ENCODE measurements at places on chromosomes 1 and 21.

- DNase-seq, result no peak
Measured at GRCh38 chr1:214989341-214989740, 93.2 kb upstream of the KCNK2 start.

DNA sequence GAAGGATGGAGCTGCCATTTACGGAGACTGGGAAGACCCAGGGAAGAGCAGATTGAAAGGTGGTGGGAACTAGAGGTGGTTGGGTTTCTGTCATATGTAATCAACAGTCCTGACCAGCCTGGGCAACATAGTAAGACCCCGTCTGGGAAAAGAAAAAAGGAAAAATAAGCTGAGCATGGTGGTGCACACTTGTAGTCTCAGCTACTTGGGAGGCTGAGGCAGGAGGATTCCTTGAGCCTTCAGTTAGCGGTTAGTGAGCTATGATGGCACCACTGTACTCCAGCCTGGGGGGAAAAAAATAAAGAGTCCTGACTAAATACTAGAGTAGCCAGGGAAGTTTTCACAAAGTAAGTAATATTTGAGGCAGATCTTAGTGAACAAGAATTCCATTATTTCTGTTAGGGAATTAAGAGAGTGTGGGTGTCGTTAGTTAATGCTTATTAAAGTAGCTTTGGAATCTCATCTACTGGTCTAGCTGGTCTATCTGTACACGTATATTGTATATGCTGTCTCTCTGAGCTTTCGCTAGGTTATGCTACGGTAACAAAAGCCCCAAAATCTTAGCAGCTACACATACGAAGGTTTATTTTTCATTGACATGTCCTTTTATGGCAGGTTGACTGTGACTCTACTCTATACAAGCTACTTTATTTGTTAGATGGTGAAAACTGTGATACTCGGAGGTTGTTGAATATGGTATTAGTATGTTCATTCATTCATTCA lies 4.4 kb downstream of the NBPF1 start:
- no peak for DNase-seq

DNA sequence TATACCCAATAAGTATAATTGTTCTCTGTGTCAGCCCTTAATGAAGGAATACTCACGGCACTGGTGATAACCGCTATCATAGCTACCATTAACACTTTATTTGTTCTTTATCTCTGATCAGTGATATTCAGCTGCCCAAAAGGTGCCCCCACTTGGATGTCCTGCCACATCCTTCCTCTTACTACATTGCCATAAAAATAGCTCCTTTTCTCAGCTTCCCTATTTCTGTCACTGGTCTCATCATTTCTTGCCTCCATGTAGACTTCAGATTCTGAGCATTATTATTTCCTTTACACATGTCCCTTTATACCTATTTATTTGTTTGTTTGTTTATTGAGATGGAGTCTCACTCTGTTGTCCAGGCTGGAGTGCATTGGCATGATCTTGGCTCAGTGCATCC lies 2.7 kb upstream of the RAB29 start:
- DNase-seq, result no peak

DNA sequence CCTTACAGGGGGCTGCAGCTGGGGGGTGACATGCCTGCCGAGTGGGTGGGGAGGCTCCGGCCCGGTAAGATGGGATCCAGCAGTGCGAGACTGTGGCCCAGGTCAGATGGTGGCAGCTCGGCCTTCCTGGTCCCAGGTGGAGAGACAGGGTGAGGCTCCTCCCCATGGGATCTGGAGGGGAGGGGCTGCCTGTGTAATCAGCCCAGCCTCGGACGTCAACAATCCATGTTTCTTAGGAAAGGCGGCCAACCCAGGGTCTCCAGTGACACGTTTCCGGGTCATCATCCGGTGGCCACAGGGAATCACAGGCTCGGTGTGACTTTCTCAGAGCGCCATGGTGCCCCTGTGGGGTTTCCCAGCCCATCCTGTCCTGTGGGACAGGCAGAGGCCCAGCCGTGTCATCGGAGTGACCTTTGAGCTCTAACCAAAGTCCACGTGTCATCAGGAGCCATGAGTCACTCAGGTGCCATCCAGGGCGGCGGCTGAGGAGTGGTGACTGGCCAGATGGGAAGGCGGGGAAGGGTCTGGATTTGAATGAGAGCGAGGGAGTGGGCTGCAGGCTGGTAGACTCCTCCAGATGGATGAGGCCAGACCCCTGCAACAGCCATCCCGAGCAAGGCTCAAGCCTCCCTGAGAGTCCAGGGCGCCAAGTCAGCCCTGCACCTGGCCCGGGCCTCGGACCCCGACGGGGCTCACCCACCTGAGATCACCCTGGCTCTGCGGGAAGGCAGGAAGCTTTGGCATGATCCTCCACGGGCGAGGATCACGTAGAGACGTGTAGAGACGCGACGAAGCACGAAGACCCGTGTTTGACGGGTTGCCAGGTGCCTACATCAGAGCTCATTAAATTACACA lies 6.6 kb upstream of the HES4 start:
- DNase-seq, result no peak

GRCh38 chr1:219676012-219676765 lies 63.3 kb upstream of the ZC3H11B start:
- DNase-seq, result no peak

DNA sequence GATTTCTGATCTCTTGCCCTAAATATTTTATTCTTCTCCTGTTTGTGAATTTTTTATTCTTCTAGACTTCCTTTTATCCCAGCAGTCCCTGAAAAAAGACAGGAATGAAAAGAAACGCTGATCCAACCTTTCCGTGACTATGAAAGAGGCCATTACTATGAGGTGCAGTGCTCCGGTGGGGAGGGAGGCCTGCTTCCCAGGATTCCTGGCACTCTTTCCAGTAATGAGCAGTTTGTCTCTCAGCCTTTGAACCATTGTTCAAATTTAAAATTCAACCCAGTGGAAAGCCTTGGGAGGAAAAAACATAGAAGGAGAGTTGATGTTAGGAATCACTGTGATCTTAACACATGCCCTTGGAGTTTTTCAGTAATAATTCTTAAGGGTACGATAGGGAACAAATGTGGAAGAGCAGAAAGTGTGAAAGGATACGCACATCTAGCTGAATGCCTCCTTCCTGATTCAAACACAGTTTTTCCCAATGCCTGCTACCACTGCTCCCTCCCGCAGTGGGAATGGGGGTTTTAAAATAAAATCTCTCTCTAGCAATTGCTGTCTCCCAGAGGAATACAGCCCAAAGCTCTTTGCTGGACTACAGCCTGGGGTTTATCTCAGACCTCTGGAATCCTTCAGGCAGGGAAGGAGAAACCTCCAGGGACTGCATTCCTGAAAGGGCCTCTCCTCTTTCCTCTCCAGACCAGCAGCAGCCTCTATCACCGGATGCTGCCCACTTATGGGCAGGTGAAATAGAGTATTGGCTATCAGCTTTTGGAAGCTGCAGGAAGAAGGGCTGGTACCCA lies 6.1 kb downstream of the IER5 start:
- DNase-seq, result no peak

- no peak for DNase-seq
Measured at GRCh38 chr1:4599951-4600481, 54.4 kb upstream of the AJAP1 start.

GRCh38 chr1:20727746-20728316 lies 4.7 kb downstream of the SH2D5 start:
- DNase-seq, result no peak

GRCh38 chr1:158686111-158687009 lies at the start of gene SPTA1:
SPTA1 (minus strand) TSS chr1:158686715; CDS start chr1:158686517, 198 bp downstream.
- DNase-seq, result no peak

- DNase-seq, result no peak
Measured at GRCh38 chr1:48414264-48414663, 57.7 kb downstream of the SPATA6 start.

- DNase-seq, result no peak
Measured at GRCh38 chr1:206797534-206798383, 25.5 kb upstream of the IL10 start.

GRCh38 chr1:121546830-121547591 lies 362.2 kb downstream of the SRGAP2C start:
- DNase-seq, result no peak

DNA sequence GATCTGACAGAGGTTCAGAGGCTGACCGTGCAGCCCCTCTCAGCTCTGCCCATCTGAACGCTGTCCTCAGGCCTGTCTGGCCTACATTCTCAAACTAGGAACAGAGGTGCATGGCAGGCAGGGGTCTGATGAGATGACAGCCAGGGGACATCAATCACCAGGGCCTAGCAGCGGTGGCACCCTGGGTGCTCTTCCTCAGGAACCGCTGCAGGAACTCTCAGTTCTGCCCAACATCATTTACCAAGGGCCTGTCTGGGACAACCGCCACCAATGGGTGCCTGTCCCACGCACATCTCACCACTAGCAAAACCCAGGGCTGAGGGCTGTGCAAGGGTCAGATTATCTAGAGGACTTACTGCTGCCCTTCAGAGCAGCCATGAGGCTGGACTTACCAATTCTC lies 245.7 kb downstream of the TOMM20 start:
- DNase-seq, result no peak

DNA sequence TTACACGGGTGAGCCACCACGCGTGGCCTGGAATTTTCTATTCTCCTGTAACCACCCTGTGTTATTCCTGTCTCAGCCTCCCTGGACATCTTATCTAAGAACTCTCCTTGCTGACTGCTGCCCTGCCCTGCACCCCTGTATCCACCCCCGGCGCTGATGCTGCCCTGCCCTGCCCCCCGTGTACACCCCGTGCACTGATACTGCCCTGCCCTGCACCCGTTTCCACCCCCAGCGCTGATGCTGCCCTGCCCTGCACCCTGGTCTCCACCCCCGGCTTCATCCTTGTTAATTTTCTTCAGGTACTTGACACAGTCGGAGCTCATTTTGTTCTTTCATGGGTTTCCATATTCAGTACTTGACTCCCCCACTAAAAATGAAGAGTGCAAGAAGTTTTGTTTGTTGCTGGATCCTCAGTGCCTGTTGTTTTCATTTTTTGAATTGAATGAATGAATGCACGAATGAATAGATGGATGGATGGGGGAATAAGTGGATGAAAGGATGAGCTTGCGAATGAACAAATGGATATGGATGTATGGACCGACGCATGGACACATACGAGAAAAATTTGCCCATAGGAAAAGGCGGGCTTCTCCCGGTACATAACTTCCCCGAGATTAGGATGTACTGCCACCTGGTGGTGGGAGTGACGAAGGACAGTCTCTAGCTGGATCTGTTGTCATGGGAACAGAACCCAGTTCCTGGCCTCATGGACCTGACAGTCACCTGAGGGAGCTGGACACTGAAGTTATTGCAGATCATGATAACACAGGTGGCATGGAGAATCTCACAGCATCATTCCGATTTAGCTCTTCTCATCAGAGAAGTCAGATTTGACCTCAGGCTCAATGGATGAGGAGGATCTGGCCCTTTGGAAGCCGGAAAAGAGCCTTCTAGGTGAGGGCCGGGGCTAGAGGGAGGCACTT lies 14.9 kb downstream of the AADACL4 start:
- peak; percentile 73 for DNase-seq

DNA sequence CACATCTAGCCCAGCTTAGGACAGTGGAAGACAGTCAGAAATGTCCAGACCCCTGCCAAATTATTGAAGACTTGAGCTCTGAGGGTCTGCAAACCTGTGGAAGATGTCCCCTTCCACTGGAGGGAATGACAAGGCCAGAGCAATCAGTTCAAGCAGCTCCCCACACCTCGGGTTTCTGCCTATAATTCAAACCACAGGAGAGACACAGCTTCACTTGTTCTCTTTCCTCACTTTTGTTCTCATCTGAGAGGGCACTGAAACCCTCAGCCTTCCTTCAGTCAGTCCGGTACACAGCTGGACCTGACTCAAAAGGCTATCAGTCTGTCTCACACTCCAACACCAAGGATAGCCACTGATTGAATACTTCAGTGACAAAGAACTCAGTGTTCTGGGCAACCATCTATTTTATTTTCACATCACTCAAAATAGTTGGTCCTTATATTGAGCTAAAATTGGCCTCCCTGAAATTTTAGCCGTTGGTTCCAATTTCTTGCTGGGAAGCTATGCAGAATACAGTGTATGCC lies 70.1 kb downstream of the TENT5C start:
- DNase-seq, result no peak

- no peak for DNase-seq
Measured at GRCh38 chr1:162373541-162374260, 3.0 kb downstream of the SPATA46 start.

- DNase-seq, result no peak
Measured at GRCh38 chr1:15941899-15942660, 33.8 kb downstream of the ZBTB17 start.

DNA sequence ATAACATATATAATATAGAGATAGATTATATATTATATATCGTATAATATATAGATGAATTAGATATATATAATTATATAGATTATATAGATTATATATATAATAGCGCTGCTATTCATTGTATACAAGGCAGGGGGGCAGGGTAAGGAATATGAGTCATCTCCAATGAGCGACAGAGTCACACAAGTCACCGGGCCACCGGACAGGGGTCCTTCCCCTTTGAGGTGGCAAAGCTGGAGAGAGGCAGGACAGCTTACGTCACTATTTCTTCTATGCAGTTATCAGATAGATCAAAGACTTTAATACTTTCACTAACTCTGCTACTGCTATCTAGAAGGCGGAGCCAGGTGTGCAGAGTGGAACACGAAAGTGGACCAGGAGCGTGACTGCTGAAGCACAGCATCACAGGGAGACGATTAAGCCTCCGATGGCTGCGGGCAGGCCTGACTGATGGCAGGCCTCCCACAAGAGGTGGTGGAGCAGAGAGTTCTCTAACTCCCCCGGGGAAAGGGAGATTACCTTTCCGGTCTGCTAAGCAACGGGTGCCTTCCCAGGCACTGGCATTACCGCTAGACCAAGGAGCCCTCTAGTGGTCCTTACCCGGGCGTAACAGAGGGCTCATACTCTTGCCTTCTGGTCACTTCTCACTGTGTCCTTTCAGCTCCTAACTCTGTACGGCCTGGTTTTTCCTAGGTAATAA lies 2154.7 kb downstream of the MRPL39 start:
- DNase-seq, result peak; percentile 32

- DNase-seq, result no peak
Measured at GRCh38 chr1:211329764-211330201, 3.1 kb downstream of the TRAF5 start.

GRCh38 chr1:231550448-231550781 lies 21.9 kb downstream of the TSNAX start:
- no peak for DNase-seq

GRCh38 chr21:45356251-45356650 lies 48.7 kb upstream of the COL18A1 start:
- DNase-seq, result no peak

GRCh38 chr1:30466026-30466425 lies 257.4 kb downstream of the MATN1 start:
- DNase-seq, result no peak

GRCh38 chr1:239655023-239655422 lies 268.7 kb downstream of the CHRM3 start:
- DNase-seq, result no peak

GRCh38 chr1:15975805-15976680 lies at the start of gene ZBTB17:
ZBTB17 (minus strand) TSS chr1:15976101; CDS start chr1:15948495, 27,606 bp downstream.
- DNase-seq, result peak; percentile 89

GRCh38 chr1:91515994-91516393 lies 15.3 kb downstream of the CDC7 start:
- no peak for DNase-seq

- no peak for DNase-seq
Measured at GRCh38 chr1:210815641-210816550, 318.1 kb downstream of the KCNH1 start.

- DNase-seq, result no peak
Measured at GRCh38 chr1:188137221-188137620, 1308.5 kb downstream of the PLA2G4A start.

All from right renal cortex interstitium (tissue), 3 donors.